WERI-Rb-1 (cell line): ENCODE measurements at places on chromosomes 11 and 22.

- no peak for DNase-seq
Observed at GRCh38 chr11:7527029-7527428, 13.2 kb downstream of the PPFIBP2 start.

- DNase-seq: peak; percentile 59
Observed at GRCh38 chr11:6742260-6742659, 29.5 kb downstream of the OR2AG2 start.

GRCh38 chr11:77081976-77082836 lies 15.4 kb downstream of the CAPN5 start:
- DNase-seq: no peak

GRCh38 chr11:34331736-34332135 lies 26.1 kb downstream of the ABTB2 start:
- no peak for DNase-seq

DNA sequence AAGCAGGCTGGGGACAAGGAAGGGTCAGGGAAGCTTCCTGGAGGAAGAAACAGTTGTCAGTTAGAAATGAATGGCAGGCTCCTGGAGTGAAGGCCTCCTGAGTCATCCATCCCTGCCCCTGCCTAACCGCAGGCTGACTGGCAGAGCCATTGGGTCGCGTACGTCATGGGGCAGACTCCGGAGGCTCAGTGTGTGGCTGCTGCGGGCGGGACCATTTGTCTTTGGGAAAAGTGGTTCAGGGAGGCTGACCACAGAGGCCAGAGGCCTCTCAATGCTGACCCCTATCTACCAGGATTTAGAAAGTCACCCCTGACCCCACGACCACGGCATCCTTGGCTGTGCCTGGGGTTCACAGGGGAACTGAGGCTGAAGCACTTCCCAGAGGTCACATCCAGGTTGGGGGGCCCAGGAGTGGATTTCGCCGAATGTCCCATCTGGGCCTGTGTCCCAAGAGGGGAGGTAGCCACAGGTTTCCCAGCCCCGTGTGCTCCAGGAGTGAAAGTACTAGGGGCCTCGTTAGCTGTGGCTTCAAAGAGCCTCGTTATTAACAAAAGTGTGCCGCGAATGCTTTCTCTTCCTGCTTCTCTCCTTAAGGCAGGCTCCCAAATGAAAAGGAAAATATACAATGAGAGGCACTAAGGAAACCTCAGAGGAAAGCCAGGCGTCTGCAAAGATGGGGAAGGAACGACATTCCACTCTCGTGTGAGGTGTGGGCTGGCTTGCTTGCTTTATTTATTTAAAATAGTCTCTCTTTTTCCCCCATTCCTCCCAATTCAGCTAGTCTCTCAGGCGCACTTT lies 58.9 kb downstream of the FLRT1 start:
- DNase-seq: no peak

DNA sequence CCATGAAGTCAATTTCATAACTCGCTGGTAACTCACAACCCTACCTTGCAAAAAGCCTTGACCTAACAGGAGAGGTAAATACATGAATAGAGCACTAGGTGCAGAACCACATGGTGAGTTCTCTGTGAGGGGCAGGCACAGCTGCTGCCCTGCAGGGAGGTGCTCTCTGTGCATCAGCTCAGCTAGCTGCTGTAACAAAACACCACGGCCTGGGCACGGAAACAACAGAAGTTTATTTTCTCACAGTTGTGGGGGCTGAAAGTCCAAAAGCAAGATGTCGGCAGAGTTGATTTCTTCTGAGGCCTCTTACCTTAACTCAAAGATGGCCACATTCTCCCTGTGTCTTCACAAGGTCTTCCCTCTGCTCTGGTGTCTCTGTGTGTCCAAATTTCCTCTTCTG lies 13.0 kb upstream of the MRPL11 start:
- no peak for DNase-seq

DNA sequence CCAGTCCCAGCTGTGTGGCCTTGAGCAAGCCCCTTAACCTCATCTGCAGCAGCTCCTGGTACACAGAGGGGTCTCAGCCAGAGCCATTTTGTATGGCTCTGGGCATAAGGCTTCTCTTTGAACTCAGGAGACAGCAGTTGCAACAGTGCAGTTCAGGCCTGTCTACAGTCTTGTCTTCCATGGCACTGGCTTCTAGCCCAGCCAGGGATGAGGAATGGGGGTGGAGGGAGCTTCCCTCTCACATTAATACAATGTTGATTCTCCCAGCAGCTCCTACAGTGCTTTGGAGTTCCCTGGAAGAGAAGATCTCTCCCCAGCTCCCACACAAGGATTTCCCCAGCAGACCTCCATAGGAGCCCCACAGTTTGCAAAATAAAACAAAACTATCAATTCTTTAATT lies 350.2 kb downstream of the BUD13 start:
- DNase-seq: no peak

DNA sequence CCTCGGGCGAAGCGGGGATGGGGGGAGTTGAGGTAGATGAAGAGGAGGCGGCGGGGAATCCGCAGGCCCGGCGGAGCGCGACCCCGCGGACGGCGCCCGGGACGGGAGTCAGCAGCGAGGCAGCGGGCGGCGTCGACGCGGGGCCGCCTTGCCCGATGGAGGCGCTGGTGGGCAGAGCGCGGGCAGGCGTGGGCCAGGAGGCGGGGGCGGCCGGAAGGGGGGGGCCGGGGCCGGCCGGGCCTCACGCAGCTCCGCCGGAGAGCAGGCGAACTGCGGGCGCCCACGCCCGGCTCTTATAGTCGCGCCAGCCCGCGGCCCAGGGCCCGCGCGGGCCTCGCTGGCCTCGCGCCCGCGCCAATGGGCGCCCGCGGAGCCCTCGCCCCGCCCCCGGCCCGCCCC lies at the start of gene IGF2:
Gene IGF2, minus strand, starts transcription at position 267 of the 399 bp plus-strand sequence. CDS start 3,866 bp downstream, outside the sequence.
- no peak for DNase-seq

- DNase-seq: peak; percentile 81
Observed at GRCh38 chr11:47348859-47349258, 3.6 kb downstream of the MYBPC3 start.

- no peak for DNase-seq
Observed at GRCh38 chr22:42026705-42027104, 28.1 kb downstream of the WBP2NL start.

GRCh38 chr22:46056546-46057245 lies 79.7 kb upstream of the WNT7B start:
- DNase-seq: no peak

GRCh38 chr22:39707351-39707750 lies 136.8 kb downstream of the CACNA1I start:
- no peak for DNase-seq

DNA sequence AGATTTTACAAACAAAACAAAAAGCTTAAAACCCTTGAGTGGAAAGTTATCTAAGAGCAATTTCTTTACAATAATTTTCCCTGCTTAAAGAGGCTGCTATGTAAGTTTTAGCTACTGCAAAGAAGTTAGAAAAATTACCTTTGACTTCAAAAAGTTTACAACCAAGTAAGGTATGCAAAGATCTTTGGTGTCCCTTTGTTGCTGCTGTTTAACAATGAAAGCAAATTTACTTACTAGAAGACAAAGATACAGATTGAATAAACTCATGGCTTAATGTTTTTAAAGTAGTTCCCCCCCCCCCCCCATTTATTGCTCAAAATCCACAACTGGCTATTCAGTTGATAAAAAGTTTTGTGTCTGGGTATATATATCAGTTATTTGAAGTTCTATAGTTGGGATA lies 26.0 kb downstream of the TMEM123 start:
- no peak for DNase-seq

DNA sequence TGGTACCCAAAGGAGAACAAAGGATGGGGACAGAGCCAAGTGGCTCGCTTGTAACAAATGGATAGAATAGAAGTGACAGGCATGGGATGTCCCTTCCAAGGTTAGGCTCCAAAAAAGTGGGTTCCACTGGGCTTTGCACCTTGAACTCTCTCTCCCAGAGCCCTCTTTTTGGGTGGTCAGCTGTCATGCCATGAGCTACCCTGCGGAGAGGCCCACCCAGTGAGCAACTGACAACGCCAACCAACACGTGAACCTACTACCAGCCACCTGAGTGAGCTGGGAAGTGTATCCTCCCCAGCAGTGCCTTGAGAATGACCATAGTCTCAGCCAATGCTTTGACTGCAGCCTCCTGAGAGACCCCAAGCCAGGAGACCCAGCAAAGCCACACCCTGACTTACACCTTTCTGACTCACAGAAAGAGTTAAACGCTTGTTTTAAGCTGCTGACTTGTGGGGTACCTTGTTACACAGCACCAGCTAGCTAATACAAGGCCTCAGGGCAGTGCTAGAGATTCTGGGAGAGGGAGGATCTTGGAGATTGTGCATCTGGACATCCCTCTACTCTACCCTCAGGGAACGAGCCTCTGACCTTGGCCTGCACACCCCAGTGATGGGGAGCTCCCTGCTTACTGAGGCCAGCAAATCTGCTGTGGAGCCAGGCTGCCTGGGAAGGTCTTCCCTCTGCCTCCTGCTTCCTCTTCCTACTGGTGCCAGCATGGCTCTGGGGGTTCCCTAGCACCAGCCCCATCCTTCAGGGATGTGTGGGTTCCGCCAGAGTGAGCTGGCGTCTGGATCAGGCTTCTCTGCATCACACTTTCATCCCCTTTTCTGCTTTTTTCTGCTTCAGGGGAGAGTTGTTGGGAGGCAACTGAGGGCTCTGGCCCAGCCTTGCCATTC lies 29.1 kb upstream of the RFPL3 start:
- DNase-seq: no peak

DNA sequence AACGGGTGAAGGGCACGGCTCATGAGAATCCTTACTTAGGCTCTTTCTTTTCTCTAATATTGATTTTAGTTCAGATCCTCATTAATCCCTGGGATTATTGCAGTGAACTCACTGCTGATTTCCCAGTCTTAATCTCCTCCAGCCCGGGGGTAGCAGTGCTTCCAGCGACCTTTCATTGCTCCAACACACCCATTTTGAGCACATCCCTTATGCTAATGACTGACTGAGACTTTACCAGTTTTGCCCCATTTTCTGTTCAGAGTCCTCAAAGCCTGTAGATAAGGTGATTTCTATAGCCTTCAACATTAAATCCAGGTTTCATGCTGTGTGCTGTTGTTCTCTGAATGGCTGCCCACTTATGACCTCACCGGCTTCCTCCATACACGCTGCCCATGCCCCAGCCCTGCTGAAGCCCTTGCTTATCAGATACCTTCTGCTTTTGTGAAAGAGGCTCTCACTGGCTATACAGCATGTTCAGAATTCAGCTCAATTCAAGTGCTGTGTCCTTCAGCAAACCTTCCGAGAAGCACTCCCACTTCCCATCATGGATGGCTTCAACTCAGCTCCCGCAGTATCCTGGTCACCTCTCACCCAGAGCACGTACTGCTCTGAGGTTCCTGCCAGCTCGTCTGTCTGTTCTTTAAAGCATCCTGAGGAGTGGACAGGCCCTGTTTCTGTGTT lies 49.0 kb downstream of the PPFIA1 start:
- DNase-seq: peak; percentile 43

DNA sequence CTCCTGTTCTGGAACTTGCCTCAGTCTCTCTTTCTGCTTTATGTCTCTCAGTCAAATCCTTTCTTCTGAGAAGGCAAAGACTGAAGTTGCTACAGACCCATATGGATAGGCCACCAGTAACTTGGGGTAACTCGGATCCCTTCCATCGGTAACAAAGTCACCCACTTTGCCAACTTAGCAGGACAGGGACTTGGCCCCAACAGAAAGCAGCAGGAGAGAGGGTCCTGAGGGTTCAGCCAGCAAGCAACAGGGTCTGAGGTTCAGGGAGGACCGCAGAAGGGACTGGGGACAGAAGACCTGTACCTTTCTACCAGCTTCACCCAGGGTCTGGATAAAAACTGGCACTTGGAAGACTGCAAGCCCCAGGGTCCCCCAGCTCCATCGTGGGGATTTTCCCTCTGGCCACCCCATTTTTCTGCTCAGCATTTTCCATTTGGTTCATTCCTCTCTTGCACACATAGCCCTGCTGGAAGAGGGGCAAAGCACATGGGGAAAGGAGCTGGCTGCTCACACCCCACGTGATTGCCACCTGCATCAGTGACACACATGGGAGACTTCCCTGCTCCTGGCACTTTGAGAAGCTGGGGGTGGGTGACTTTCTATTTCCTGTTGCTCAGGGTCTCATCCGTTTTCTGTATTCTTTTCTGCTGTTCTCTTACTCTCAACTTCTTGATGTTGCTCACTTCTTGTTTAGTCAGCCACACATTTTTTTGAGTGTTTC lies 34.6 kb upstream of the GNAZ start:
- DNase-seq: no peak

DNA sequence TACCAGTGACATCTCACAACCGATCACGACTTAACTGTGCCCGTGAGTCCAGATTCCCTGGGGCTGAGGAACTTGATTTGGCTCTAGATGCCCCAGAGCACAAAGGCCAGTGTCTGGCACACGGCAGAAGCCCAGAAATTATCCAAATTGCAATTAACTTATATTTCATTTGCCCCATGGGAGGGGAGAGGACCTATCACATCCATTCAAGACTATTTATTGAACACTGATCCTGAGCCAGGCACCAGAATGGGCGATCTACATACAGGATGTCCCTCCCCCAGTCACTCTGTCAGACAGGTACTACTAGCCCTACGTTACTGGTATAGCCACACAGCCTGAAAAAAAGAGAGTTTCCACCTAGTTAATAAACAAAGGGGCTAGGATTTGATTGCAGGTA lies 5.1 kb downstream of the DNAL4 start:
- no peak for DNase-seq

- DNase-seq: no peak
Observed at GRCh38 chr22:42945736-42946135, 69.2 kb downstream of the PACSIN2 start.

- DNase-seq: no peak
Observed at GRCh38 chr11:60498399-60498798, 5.8 kb downstream of the MS4A12 start.

GRCh38 chr11:112748713-112749543 lies 212.3 kb upstream of the NCAM1 start:
- DNase-seq: peak; percentile 59

GRCh38 chr11:133163463-133164419 lies 368.6 kb downstream of the OPCML start:
- DNase-seq: peak; percentile 38

DNA sequence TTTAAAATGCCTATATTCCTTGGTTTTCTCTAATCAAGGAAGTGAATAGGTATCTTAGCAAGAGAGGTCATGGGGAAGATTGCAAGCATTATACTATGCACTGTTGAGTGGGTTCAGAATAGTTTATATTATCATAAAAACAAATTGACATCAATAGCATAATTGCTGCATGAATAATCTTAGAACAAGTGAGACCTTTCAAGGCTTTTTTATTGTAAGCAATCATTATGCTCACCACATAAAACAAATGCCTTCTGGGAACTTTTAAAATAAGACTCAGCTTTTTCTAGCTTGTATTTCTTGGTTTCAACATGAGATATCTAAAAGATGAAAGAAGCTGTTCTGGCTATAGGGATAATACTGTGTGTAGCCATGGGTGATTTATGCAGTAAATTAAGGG lies 135.6 kb upstream of the ZC3H12C start:
- no peak for DNase-seq

- no peak for DNase-seq
Observed at GRCh38 chr11:134001596-134001995, 44.8 kb upstream of the IGSF9B start.

DNA sequence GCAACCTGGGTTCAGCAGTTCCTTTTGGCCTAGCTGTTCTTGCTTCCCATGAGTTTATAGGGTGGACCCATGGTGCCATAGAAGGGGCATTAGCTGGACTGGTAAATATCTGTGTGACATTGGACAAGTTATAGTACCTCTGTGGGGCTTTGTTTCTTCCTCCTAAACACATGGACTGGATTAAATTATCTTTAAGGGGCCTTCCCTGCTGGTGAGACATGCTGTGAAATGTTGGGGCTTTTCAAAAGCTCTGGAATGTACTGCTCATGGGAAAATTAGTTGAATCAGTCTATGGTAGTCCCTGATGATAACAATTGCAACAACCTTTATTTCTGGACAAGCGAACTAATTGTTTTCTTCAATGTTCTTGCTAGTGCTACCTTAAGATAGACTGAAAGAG lies 276.2 kb downstream of the BLID start:
- no peak for DNase-seq

GRCh38 chr11:134785059-134785458 lies 373.0 kb upstream of the B3GAT1 start:
- DNase-seq: no peak
